ENCODE measurements at places on chromosomes 16 and 17. TPM values are rescaled to one million over a fixed set of nuclear protein-coding genes. Genes with fewer than 3 reads are reported as not detected.

DNA sequence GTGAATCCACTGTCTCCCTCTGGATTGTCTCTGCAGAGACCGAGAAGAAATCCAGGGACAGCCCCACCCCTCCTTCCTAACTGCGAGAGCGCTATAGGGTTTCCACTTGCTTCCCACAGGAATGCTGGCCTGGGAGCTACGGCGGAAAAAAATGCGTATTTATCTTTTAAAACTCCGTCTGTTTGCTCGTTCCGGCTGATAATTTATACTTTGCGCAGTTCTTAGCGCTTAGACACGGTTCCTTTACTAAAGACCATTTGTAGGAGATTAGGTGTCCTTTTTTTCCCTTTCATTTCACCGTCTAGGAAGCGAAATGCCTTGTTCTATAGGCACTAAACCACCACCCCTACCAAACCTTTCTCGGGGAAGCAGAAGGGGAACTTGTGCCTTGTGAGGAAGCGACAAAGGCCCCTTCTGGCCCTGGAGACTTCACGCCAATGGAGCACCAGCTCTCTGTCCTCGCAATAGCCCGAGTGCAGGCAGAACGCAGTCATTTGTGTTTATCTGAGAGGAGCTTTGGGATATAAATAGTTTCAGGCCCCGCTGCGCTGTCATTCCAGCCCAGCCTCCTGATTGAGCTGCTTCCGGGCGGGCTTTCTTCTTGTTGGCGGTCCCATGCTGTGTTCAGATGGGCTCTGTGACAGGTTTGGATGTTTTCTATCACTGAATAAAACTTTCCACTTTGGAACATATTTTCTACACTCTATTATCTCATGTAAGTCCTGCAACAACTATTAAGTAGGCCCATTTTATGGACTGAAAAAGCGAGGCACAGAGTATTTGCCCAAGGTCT lies 791 bp upstream of the SUPT4H1 start:
- peak; percentile 72 for DNase-seq

DNA sequence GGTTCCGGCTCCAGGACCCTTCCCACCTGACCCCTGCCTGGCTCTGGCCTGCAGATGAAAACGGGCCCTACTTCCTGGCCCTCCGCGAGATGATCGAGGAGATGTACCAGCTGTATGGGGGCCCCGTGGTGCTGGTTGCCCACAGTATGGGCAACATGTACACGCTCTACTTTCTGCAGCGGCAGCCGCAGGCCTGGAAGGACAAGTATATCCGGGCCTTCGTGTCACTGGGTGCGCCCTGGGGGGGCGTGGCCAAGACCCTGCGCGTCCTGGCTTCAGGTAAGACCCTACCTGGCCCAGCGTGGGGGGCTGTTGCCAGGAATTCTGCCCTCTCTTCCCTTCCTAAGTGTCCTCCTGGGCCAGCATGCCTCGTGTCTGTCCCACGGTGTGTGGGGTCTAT lies 8.6 kb upstream of the SLC7A6 start:
- no peak for DNase-seq

DNA sequence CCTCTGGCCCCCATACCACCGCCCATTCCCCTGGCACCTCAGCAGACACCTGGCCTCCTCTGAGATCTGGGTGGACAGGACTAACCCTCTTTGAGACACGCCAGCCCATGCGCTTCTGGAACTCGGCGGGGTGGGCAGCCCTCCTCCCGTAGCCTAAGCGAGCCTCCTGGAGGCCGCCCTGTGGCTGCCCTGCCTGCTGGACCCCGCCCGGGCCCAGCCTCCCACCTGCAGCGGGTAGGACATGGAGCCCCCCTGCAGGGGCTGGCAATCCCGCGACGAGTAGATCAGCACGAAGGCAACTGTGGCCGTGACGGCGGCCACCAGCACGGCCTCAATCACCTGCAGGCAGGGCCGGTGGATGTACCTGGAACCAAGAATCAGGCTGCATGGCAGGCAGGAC lies 8.2 kb upstream of the CCDC154 start:
- DNase-seq = no peak

DNA sequence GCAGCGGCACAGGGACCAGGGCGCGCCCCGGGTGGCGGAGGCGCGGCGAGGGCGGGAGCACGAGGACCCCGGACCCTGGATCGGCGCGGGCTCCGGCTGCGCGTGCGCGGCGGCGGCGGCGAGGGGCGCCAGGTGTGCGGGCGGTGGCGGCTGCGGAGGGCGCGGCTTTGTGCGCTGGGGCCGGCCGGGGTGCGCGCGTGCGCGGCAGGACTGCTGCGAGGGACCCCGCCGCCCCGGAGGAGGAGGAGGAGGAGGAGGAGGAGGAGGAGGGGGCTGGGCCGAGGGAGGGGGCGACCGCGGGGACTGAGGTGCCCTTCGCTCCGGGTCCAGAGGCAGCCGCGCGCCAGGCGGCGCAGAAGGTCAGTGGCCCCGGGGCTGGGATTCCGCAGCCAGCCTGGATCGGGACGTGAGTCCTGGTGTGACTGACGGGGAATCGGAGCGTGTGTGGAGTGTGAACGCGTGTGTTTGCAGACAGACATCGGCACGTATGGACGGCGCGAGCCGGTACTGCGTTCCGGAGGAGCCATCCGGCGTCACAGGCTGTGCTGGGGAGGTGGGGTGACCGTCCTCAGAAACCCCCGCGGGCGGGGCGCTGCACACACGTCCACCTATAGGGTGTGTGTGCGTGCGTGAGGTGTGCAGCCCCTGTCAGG lies 19.5 kb upstream of the RAP1GAP2 start:
- no peak for DNase-seq

DNA sequence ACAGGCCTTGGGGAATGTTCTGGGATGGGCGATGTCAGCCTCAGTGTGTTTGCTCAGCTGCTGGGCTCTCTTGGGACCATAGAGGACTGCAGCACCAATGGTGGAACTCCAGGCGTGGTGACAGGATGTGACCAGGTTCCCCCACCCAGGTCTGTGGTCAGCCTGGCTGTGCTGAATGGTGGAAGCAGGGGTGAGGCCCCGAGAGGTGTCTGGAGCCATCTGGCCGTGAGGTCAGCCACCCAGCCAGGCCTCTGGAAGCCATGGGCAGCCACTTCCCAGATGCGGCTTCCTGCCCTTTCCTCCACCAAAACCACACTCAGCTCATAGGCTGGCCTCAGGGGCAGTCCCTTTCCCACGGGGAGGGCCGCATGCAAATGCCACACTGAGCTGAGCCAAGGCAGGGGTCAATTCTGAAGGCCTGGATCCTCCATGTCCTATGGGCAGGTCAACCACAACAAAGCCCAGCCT lies 7.8 kb upstream of the MAPK7 start:
- DNase-seq = no peak

The SECTM1 gene
- total RNA-seq = 3.4 TPM

DNA sequence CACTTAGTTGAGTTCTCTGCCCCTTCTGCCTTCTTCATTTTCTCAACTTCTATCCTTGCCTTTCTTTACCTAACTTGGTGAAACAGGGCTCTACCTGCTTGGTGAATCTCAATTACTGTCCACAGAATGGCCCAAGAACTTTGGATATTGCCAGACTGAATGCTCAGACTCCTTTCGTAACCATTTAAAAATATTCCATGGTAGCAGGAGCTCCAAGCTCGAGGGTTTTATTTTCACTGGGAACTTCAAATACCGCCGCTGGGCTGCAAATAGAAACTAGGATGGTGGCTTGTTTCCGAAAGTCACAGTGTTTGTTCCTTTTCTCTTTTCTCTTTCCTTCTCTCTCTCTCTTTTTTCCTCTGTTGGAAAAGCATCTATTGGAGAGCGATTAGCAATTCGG lies 13.2 kb downstream of the TMEM100 start:
- no peak for DNase-seq

DNA sequence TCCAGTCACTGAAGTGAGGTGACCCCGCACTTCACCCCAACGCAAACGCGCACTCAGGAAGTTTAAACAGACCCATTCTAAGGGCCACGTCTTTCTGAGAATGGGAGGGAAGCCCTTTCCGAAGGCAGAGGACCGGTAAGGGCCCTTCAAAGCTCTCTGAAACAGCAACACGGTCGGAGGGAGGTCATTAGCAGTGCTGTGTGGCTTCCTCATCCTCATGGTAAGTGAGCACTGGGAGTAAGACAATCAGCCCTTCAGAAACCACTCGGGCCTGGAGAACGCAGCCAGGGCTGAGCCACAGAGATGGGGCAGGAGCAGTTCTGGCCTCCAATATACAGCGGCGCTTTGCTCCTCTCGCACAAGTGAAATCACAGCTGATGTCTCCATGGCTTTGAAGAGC lies 23.7 kb downstream of the SRL start:
- DNase-seq = no peak

The FBXW10 gene
- 0.36 TPM for total RNA-seq

- DNase-seq = no peak
Measured at GRCh38 chr17:41932816-41933389, 2.5 kb downstream of the ODAD4 start.

The GPR179 gene
- 0.45 TPM for total RNA-seq

The HSPB9 gene
- 0.18 TPM for total RNA-seq

DNA sequence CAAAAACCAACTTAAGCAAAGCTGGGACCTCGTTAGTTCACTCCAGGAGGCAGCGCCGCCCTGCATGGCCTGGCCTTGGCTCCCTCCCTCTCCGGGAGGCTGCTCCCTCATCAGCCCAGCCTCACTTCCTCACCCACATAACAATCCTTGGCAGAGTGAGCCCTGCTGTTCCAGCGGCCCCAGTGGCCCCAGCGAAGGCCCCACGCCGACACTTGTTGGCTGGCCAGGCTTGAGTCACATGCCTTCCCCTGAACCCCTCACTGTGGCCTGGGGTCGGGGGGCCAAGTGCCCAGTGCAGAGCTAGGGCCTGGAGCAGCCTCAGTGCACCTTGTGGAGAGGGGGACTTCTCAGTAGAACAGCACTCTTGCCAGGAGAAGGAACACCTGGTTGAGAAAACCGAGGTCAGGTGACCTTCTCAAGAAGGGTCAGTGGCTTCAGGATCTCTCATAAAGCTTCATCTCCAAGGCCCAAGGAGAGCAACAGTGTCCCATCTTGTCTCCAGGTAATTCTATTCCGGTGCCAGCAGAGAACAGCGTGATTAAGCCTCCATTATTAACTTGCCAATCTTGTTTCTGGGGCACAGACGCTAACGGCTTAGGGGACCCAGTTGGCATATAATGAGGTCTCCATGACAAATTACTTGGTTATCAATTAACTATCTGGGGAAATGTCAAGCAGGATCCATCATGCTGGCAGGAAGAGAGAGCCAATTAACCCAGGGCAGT lies 26.8 kb downstream of the ENDOV start:
- DNase-seq = no peak

The GGA3 gene
- total RNA-seq = 15.4 TPM

All from cerebellum (tissue), 4 donors.